ENCODE measurements at places on chromosomes 12 and 14. TPM values are rescaled to one million over a fixed set of nuclear protein-coding genes. Genes with fewer than 3 reads are reported as not detected.

The CLEC4D gene
- total RNA-seq: not detected

The CATSPERB gene
- not detected for total RNA-seq

The LEMD3 gene
- total RNA-seq: 45.5 TPM

The TAPBPL gene
- total RNA-seq: 64.0 TPM

The SERPINA3 gene
- not detected for total RNA-seq

The RNASE7 gene
- total RNA-seq: not detected

The ESPL1 gene
- 8.2 TPM for total RNA-seq

DNA sequence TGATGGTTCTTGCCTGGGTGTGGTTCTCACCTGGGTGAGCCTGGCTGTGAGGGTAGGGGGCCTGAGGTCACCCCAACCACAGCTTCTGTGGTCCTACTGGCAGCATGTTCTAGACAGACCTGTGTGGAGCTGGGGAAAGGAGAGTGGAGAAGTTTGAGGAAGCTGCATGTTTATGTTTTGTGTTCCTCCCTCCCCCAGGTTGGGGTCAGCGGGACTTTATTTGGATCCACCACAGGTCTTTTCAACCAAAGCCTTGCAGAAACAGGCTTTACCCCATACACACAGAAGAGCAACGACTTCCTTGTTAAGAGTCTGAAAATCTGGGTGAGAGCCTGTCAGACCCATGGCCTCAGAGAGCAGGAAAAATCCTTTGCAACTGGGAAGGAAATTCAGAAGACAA, 5.6 kb downstream of the CD9 start:
- DNase-seq: no peak

DNA sequence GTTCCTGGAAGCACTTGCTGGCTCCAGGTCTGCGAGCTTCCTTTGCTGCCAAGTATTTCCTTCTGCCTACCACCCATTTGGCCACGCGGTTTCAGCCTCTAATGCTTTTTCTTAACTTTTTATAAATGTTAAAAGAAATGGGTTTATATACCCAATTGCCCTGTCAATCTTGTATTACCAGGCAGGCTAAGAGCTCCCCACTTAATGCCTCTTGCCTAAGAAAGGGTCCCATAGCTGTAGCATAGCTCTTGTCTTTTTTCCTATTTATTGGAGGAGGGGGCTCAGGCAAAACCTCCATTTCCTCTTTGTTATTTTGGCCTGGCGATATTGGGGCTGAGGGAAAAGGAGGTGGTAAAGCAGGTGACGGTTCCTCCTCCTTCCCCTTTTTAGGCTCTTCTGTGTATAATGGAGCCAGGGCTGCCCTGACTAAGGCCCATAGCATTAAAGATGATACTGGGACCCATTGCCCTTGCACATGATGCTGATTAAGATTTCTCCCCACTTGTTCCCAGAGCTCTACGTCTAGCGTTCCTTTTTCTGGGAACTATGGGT, 21.6 kb upstream of the BLTP3B start:
- no peak for DNase-seq

GRCh38 chr12:1324910-1325309, 269.5 kb downstream of the FBXL14 start:
- no peak for DNase-seq

DNA sequence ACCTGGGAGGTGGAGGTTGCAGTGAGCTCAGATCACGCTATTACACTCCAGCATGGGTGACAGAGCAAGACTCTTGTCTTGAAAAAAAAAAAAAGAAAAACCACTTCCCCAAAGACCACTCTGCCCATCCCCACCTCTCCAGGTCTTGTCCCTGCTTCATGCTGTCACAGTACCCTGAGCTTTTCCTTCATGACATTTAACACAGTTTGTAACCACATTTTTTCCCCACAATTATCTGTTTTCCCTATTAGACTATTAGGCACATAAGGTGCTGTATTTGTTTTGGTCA, 6.9 kb downstream of the HECTD1 start:
- DNase-seq: no peak

GRCh38 chr12:122355706-122356105, 66.8 kb downstream of the CLIP1 start:
- no peak for DNase-seq

DNA sequence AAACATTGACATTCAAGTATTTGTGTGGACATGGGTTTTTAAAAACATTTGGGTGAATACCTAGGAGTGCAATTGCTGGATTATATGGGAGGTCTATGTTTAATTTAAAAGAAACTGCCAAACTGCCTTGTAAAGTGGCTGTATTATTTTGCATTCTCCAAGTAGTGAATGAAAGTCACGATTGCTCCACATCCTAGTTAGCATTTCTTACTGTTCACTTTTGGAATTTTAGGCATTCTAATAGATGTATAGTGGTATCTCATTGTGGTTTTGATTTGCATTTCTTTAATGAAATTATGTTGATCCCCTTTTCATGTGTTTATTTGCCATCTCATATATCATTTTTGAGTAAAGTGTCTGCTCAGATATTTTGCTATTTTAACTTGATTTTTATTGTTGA, 159.5 kb downstream of the FOXG1 start:
- no peak for DNase-seq

DNA sequence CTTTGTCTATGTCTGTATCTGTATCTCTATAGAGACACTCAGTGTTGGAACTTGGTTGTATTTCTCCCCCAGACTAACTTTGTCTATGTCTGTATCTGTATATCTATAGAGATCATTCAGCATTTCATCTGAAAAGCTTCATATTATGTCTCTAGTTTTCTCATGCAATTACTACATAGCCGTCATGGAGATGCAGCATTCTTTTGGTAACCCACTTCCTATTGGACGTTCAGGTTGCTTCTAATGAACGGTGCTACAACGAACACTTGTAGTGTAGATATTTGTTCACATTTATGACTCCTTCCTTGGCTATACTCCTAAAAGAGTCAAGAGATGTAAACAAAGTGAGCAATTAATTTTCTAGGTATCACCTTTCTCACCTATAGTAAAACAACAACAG, 81.5 kb upstream of the KCNA1 start:
- no peak for DNase-seq

DNA sequence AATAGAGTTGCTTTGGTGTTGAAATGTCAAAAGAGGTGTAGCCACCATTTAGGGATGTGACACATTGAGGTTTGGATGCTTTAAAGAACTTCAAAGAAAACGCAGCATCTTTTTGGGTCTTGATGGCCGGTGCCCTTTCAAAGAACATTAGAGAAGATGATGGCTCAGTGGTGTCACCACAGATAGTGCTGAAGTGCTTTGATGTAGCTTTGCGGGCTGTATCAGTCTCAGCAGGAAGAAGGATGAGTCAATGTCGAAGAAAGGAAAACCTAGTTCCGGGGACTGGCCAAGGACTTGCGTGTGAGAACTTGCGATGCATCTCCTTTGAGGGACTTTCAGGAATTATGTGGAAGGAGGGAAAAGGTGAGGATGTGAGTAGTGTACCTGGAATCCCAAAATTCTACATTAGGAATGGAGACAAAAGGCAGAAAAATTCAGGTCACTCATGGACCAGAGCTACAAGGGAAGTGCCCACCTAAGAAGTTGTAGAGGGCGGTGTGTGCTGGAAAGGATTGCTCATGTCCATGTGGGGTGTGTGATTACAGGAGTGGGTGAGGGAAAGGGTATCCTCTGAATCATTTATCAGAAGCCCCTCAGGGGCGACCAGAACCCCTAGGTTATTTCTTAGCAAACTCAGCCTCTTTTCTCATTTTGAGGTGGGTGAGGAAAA, 39.7 kb upstream of the GZMB start:
- DNase-seq: no peak

GRCh38 chr12:27711967-27712366, 1.3 kb downstream of the MRPS35 start:
- DNase-seq: no peak
